ENCODE measurements at places on chromosomes 16 and 17.
A peak's percentile ranks its signal among the peaks of the same experiment; 100 is the strongest.

- no peak for DNase-seq
Observed at GRCh38 chr16:426906-427249, 1.4 kb downstream of the RAB11FIP3 start.

- DNase-seq, result no peak
Observed at GRCh38 chr16:86391984-86392383, 118.3 kb upstream of the FOXF1 start.

DNA sequence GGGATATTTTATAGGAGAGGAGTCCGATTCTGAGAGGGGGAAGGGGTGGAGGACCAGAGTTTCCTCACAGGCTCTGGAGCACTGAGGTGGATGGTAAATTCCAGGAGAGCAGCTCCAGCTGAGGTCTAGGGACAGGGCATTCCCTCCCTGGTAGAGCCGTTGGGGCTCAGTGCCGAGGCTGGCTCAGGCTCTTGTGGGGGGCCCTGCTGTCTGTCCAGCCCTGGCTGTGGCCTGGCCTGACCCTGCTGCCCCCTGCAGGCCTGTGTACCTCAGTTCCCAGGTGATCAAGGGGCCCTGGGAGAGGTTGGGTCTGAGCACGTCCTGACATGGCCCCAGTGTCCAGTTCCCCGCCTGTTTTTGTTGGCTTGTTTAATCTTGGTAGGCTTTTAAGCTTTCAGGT lies 16.8 kb downstream of the ZNF750 start:
- DNase-seq, result no peak

- DNase-seq, result peak; percentile 45
Observed at GRCh38 chr17:64173646-64174045, 43.7 kb upstream of the ERN1 start.

DNA sequence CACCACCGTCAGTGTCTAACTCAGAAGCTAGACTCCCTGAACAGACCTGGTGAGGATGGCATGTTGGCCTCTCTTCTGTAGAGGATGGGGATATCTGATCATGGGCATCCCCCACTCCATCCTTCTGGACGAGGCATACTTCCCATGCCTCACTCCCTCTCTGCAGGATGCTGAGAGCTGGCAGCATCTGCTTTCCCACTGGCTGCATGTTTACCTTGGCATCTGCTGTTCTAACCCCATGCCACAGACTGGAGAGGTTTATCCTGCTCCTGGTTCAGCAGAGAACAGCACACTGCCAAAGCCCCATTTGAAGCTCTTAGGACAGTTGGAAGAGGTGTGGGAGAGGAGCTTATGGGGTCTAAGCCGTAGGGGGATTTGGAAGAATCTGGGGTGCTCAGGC lies 46.0 kb downstream of the YPEL2 start:
- no peak for DNase-seq

DNA sequence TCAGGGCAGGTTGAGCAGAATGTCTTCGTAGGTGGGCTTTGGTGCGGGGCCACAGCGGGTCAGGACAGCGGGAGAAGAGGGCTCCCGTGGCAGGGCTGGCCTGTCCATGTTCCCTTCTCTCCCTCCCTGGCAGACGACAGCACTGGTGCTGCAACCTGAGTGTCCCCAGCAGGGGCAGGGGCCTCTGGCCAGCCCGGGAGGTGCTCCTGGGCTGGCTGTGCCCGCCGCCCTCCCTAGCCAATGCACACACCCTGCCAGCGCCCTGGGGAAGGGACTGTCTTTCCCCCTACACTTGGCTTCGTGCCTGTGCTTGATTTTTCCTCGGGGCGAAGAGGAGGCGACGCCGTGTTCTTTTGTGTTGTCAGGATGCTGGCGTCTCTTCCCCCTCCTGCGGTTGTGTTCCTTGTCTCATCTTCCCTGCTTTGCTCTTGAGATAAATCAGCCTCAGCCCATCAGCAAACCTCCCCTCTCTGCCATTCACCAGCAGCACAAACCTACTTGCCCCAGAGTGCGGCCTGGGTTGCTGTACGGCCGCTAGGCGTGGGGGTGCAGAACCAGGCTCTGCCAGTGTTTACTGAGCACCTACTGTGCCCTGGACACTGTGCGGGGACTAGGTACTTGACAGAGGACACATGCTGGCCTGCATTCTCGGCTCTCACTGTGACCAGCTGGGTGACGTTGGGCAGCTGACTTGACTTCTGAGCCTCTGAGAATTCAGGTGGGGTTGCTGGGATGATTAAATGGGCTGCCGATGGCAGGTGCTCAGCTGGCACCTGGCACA lies 237.3 kb upstream of the CIBAR2 start:
- peak; percentile 63 for DNase-seq

- DNase-seq, result no peak
Observed at GRCh38 chr16:29996766-29997250, 767 bp downstream of the INO80E start.

DNA sequence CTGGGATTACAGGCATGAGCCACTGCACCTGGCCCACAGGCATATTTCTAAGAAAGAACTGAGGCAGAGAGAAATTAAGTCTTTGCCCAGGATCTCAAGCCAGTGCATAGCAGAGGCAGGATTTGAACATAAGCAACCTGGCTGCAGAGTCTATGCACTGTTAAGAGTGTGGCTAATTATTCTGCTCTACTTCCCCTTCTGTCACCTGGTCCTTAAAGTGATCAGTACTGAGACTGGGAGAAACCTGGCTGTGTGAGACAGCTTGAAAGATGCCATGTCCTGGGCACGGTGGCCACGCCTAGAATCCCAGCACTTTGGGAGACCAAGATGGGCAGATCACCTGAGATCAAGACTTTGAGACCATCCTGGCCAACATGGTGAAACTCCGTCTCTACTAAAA lies 58.1 kb downstream of the IQCK start:
- DNase-seq, result no peak

DNA sequence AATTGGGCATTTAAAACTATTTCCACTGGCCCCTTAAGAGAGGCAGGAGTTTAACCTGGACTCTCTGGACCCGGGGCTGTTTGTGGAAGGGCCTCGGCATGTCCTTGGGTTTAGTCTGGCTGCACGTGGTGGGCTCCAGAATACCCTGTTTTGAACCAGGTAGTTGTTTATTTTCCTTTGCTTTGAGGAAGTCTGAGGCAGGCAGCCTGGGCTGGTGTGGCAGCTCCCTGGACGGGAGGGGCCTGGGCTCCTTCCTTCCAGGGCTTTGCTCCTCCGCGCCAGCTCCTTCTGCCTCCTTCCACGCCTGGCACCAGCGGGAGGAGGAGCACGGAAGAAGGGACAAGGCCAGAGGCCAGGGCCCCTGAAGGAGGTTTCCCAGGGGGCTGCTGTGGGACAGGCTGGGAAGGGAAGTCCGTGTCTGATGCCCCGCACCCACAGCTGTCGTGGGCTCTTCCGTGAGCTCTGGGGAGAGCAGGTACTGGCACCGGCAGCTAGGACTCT lies 15.5 kb downstream of the BANP start:
- DNase-seq, result no peak

DNA sequence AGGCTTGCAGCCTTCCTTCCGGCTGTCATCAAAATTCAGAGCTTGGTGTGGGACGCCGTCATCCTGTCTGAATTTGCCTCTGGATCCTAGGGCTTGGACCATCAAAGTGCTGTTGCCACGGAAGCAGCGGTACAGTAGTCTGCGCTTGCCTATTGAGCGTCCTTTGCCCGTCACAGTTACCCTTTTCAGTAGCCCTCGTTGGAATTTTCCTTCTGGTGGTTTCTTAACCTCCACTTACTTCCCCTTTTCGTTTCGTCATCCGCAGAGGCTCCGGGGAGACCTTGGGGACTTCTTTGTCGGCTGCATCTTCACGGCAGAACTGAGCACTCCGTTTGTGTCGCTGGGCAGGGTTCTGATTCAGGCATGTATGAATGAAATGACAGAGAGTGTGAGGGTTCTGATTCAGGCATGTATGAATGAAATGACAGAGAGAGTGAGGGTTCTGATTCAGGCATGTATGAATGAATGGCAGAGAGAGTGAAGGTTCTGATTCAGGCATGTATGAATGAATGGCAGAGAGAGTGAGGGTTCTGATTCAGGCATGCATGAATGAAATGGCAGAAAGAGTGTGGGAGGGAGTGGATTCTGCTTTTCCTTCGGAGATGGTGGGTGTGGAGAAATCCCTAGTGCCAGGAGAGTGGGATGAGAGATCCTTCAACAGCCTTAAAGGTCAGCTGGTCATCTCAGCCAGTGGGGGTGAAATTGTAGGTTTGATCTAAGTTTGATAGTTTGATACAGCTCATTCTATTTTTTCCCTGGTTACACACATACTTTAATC lies 8.0 kb downstream of the TLCD3A start:
- DNase-seq, result no peak

DNA sequence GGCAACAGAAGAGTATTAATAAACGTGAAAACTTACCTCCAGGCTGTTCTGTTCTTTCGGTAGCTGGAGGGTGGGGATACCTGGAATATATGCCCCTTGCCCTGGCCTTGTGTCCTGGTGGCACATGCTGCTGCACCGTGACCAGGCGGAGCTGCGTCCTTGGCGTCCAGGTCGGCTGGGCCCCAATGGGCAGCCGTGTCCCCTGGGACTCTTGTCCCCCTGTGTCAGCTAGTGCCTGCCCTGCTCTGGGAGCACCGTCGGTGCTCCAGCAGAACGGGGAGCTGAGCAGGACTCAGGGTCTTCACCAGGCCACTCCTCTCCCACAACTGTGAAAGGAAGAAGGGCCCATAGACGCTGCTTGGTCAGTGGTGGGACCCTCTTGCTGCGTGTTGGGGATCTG lies 7.9 kb downstream of the ZNF213 start:
- DNase-seq, result no peak

- DNase-seq, result no peak
Observed at GRCh38 chr16:1428511-1428910, 2.4 kb upstream of the PERCC1 start.

GRCh38 chr16:19179546-19180490 lies 11.8 kb downstream of the SYT17 start:
- peak; percentile 50 for DNase-seq

- no peak for DNase-seq
Observed at GRCh38 chr17:75574404-75575036, 13.1 kb upstream of the MYO15B start.

GRCh38 chr17:76530095-76530723 lies 7.3 kb downstream of the CYGB start:
- peak; percentile 77 for DNase-seq

- no peak for DNase-seq
Observed at GRCh38 chr16:79758615-79759346, 158.2 kb upstream of the MAF start.

DNA sequence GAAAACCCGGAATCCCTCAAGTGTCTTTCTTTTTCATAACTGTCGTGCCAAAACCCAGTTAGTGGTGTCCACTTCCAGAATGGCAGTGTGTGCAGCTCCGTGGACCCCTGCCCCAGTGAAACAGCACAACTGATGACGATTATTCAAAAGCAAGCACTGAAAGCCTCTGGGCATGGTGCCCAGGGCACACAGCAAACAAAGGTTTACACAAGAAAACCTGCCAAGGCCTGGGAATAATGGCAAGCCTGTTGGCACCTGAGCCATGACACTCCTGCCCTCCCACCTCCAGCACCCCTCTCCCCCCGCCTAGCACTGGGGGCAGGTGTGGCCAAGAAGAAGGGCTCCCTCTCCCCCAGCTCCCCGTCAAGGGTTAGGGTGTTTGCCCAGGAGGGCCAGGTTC lies 2.8 kb downstream of the PKMYT1 start:
- no peak for DNase-seq

- no peak for DNase-seq
Observed at GRCh38 chr16:50671644-50672260, 9.4 kb downstream of the SNX20 start.

DNA sequence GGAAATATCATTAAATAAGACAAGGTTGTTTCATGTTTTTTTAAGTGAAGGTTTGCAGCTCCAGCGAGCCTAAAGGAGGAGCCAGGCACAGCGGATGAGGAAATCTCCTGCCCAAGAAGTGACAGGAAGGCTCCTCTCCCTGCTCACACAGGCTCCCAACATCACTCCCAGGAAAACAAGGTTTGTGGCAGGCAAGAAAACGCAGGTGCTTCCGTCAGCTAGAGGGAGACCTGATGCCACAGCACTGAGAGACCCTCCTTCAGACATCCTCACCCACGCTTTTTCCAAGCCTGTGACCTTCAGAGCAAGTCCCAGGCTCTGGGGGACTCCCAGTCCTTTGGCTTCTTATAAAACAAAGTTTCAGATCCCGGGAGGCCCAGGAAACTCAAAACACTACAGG lies 89.7 kb downstream of the ZNF423 start:
- DNase-seq, result no peak

GRCh38 chr16:4780235-4780634 lies 7.9 kb downstream of the SEPTIN12 start:
- no peak for DNase-seq

DNA sequence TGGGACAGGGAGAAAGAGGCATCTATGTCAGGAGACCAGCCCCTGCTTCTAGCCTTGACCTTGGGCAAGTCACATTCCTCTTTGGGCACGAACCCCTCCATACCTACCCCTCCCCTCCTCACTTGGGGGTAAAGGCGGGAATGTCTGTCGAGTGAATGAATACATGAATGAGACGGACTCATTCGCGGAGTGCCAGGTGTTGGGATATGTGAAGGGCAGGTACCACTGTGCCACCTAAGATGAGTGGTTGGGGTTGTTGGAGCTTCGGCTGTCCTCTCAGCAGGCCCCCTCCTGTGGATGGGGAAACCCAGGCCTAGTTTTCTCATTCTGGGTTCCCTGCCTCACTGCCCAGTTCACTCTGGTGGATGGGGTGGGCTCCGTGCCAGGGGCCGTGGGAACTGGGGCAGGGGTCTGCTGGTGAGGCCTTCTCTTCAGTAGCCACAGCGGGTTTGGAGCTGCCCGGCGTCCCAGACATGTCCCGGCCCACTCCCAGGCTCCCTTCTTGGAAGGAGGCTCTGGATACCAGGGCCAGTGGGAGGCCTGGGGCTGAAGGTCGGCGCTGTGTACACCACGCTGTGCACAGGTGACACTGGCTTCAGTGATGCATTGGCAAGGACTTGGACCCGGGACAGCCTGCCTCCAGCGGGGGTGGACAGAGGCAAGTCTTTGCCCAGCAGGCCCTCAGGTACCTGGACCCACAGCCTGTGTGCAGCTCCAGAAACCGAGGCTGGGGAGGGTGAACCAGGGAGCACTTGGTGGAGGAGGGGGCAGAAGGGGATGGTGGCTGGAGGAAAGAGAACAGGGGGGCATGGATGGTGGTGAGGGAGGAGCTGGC lies 5.6 kb downstream of the GLIS2 start:
- no peak for DNase-seq

GRCh38 chr17:64739316-64740058 lies 77.4 kb upstream of the SMURF2 start:
- DNase-seq, result peak; percentile 24

- no peak for DNase-seq
Observed at GRCh38 chr16:65284626-65285025, 162.8 kb upstream of the CDH11 start.

GRCh38 chr16:53090286-53090590 lies 35.4 kb downstream of the CHD9 start:
- no peak for DNase-seq
